ENCODE measurements at places on chromosomes 13 and 19.

DNA sequence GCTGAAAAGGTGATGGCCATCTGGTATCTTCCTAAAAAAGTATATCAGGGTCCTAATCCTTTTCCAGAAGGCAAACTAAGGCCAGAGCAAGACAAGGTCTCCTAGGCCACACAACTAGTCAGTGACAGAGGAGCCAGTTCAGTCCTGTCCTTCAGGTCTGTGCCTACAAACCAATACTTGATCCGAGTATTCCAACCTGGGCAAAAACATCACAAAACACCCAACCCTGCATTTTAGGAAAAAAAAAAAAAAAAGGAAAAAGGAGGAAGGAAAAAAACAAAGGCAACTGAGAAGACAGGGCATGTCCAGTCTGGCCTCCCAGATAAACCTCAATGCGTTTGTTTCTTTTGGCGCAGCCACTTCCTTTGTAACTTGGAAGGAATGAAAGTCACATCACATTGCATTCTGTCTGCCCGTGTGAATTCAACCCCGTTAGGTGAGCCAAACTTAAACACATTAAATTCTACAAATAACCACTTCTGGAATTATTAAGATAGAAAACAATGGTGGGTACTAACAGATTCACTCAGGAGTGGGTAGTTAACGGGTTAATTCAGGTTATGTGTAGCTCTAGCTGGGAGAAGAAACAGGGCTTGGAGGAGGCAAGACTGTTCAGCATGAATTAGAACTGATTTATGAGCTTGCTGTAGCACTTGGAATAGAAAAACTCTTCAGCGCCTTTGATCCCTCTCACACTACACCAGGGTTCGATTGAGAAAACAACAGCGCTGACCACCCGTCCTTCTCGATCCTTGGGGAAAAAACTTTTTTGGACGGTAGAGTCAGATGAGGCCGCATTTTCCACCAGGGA lies 43.0 kb upstream of the HNRNPA1L2 start:
- DNase-seq = no peak

GRCh38 chr19:737591-738093 lies 13.3 kb upstream of the MISP start:
- DNase-seq = no peak

DNA sequence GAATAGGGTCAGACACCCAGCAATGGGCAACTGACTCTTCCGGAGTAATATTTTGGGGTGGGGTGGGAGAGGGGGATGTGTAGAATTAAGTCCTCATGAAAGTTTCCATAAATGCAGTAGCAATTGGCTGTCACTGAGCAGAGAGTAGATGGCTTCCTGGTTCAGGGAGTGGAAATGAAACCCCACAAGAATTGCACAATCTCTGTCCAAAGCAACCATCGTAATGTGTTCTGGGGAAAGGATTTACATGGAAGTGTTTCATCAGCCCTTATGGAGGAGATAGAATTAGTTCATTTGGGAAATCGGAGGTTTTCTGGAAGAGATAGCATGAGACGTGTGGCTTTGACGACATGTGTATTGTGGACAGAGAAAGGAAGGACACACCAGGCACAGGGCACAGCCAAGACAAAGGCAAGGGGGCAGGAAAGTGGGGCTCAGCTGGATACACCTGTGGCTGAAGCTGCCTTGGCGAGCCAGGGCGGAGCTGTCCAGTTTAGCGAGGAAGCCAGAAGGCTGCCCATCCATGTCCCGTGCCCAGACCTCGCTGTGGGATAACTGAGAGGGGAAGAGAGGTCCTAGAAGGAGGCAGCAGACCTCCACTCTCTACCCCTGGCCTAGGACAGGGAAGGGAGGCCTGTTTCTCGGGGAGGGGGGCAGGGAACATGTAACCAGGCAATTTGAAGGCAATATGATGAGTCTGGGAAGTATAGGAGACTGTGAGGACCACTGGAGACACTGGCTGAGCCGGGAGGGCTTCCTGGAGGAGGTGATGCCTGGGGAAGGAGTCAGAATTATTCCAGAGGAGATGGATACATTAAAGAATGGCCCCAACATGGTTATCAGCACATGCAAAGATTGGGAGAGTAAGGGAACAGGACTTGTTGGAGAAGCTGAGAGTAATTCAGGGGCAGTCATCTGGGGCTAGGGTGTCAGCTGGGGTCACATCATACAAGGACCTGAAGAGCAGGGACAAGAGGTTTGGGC lies 2.6 kb upstream of the CLEC4G start:
- DNase-seq = no peak

DNA sequence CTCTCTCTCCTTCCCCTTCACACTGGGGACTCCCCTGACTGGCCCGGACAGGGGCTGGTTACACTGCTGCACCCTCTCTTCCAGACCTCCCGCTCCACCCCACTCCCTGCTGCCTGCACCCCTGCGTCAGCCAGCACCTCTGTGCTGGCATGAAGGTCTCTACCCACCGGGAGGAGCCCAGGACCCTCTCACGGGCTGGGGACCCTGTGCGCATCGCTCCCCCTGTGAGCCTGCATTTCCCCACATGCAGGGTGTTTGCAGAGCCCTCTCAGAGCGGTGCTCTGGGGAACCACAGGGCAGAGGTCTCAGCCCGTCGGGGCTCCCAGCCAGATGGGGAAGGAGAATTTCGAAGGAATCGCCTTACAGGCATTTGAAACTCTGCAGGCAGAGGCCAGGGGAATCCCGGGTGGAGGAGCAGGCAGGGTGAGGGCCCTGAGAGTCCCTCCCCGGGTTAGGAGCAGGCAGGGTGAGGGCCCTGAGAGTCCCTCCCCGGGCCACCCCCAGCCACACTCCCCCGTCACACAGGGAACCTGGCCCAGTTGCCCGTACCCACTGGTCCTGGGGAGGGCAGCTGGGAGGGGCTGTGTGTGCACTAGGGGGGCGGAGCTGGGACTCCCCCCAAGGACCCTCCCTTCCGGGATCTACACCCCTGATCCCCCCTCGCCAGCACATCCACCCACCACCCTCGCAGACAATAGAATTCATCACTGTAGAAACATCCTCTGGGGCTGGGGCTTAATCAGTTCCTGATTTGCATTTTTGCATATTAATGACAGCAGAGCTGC lies 16.3 kb upstream of the TCF3 start:
- no peak for DNase-seq

GRCh38 chr19:51749979-51750378 lies 1.7 kb downstream of the FPR1 start:
- DNase-seq = no peak

DNA sequence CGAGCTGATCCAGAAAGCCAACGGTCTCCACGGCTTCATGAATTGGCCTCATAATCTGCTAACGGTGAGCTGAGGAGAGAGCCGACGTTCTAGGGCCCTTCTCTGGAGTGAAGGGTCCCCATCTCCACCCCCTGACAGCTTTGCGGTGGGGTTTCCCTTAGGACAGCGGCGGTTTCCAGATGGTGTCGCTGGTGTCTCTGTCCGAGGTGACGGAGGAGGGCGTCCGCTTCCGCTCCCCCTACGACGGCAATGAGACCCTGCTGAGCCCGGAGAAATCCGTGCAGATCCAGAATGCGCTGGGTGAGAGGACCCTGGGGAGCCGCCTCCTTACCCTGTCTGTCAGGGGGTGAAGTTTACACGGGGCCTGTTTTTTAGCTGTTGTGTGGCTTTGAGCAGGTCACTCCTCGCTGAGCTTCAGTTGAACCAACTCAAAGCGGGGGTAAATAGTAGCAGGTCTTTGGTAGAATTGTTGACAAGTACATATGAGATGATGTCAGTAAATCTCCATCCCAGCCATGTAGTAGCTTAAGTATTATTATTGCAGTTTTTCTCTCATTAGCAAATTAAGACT lies 801 bp downstream of the QTRT1 start:
- no peak for DNase-seq

DNA sequence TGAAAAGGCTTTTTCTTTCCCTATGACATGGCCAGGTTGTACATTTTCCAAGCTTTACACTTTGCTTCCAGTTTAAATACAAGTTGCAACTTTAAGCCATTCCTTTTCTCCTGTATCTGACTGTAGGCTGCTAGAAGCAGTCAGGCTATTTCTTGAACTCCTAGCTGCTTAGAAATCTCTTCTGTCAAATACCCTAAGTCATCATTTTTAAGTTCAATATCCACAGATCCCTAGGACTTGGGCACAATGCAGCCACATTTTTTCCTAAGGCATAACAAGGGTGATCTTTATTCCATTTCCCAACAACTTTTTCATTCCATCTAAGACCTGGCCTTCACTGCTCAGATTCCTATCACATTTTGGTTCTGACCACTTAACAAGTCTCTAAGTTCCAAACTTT lies 142.7 kb upstream of the TUBA3C start:
- DNase-seq = no peak

GRCh38 chr13:32214071-32214470 lies 101.1 kb downstream of the ZAR1L start:
- DNase-seq = no peak

DNA sequence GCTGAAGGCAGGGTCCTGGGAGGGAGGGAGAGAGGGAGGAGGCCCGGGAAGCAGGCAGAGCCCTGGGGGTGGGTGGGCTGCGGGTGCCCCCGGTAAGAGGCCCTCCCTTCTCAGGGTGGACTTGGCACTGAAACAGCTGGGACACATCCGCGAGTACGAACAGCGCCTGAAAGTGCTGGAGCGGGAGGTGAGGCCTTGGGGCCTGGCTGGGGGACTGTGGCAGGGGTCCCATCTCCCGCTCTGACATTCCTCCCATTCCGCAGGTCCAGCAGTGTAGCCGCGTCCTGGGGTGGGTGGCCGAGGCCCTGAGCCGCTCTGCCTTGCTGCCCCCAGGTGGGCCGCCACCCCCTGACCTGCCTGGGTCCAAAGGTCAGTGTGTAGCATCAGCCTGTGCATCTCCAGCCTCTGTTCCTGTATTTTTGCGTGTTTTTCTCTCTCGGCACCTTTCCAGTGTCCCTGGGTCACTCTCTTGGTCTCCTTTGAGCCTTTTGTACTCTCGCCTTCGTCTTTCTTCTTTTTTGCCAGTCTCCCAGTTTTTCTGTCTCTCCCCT lies 53.4 kb downstream of the TRPM4 start:
- no peak for DNase-seq

DNA sequence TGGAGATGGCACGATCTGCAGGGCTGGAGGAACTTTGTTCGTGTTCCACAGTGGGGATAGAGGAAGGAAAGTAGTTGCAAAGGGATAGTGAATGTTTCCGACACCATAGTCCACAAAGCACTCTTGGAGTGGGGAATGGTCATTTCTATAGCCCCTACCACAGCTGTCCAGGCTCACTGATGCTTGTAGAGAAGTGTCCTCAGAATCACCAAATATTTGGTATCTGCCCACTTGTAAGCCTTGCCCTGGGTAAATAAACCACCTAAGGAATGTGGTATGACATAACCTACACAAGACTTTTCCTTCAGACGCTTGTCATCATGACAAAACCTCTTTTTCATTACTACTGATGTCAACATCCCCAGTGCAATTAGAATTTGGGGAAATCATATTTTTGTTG lies 686.5 kb upstream of the ARGLU1 start:
- DNase-seq = no peak

All from osteocyte (in vitro differentiated cells).